ENCODE measurements at places on chromosomes 7 and 10.

- no peak for DNase-seq
These were observed 655 bp downstream of the LMTK2 start for GRCh38 chr7:98107313-98107721.

DNA sequence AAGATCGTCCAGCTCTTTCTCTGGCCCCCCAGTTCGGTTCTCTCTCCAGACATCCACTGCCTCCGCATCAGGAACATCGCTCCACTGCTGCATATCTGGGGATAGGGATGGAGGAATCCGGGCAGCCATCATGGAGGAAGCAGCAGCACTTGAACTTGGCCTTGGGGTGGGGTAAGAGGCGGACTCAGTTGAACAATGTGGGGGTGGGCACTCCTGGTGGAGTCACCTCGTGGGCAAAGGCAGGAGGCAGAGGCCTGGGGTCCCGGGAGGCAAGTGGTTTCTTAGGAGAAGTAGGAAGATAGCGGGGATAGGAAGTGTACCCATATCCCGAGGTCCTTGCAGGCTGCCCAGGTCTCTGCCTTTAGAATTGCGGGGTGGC is 98.3 kb downstream of the CHST15 start:
- DNase-seq, result no peak

- no peak for DNase-seq
These were observed 190.7 kb upstream of the GPR26 start for GRCh38 chr10:123475466-123475865.

DNA sequence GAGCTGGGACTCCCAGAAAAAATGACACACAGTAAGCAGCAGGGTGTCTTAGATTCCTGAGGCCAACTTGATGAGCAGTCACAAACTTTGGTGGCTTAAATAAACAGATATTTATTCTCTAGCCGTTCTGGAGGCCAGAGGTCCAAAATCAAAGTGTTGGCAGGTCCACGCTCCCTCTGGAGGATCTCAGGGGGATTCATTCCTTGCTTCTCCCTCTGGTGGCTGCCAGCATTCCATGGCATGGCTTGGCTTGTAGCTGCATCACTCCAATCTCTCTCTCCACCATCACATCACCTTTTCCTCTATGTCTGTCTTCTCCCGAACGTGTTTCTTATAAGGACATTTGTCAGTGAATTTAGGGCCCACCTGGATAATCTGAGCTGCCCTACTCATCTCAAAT is 98.4 kb downstream of the OSBPL3 start:
- no peak for DNase-seq
